ENCODE measurements at places on chromosomes 7 and 10.
A peak's percentile ranks its signal among the peaks of the same experiment; 100 is the strongest.

DNA sequence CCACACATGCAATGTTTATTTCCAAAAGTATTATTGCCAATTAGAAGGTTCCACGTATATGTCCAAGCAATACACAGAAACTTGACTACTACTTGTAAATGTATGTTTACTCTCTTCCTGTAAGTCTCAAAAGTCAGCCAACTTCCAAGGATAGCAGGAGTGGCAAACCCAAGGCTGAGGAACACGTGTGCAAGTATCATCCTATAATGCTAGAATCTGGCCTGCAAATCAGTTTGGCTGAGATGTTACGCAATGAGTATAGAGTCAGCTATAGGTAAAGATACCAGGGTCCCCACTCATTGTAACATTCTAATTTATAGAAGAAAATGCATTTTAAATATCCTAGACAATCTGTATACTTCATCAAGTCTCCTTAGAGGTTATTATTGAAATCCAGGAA, 34.7 kb downstream of the CYTH3 start:
- no peak for DNase-seq

- no peak for DNase-seq
Measured at GRCh38 chr10:49300140-49300974, 1.4 kb downstream of the C10orf71 start.

GRCh38 chr10:14953424-14954000, 384 bp downstream of the DCLRE1C start:
- DNase-seq, result no peak

DNA sequence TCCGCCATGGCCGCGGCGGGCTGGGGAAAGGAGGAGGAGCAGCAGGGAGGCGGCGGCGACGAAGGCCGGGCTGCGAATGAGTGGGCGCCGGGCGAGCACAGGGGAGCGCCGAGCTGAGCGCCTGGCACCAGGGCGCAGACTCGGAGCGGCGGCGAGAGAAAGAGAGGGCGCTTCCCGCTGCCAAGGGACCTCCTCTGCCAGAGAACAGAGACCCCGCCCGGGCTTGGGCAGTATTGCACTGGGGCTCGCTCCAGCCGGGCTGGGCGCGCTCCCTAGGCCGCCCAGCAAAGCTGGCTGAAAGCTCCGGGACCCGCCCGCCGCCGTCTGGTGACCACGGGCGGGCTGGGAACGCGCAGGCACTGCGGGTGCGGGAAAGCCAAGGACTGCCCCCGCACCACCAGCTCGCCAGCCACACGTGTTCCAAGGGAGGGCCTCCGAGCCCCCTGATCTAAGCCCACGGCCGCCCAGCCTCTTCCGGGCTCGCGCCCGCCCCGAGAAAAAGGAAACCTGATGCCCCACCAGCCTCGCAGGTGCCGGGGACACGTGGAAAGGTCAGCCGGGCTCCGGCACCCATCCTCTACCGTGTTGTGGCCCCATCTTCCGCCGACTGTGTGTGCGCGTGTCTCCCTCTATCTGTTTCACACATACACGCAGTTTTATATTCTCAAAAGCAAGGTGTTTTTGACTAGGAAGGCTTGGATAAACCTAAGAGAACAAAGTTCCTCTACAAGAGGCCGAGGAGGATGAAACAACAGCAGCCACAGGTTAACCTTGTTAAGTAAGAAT, at the start of gene CCDC6:
Gene CCDC6 (minus strand): TSS at position 140 of the 786 bp plus-strand sequence. CDS start 132 bp downstream, at position 8.
- DNase-seq, result peak; percentile 81

DNA sequence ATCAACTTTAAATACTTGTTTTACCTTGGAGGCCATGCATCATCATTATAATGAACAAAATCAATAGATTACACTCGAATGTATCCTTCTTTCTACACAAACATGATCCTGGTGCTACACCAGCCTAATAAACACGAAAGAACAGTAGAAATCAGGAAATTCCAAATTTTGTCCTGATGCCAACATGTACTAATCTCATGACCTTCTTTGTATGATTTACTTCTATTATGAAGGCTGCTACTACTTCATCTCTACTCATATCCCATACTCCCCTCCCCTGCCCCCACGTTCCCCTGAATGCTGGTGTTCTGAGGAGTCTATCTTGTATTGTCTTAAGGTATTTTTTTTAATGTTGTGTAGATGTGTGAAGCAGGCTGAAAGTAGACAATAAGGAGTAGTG, 315.0 kb downstream of the CACNA2D1 start:
- DNase-seq, result no peak

GRCh38 chr7:124413029-124413428, 352.6 kb downstream of the GPR37 start:
- no peak for DNase-seq

GRCh38 chr10:73456187-73456890, 23.0 kb upstream of the MSS51 start:
- no peak for DNase-seq

- no peak for DNase-seq
Measured at GRCh38 chr10:131703541-131703940, 197.3 kb upstream of the PPP2R2D start.

DNA sequence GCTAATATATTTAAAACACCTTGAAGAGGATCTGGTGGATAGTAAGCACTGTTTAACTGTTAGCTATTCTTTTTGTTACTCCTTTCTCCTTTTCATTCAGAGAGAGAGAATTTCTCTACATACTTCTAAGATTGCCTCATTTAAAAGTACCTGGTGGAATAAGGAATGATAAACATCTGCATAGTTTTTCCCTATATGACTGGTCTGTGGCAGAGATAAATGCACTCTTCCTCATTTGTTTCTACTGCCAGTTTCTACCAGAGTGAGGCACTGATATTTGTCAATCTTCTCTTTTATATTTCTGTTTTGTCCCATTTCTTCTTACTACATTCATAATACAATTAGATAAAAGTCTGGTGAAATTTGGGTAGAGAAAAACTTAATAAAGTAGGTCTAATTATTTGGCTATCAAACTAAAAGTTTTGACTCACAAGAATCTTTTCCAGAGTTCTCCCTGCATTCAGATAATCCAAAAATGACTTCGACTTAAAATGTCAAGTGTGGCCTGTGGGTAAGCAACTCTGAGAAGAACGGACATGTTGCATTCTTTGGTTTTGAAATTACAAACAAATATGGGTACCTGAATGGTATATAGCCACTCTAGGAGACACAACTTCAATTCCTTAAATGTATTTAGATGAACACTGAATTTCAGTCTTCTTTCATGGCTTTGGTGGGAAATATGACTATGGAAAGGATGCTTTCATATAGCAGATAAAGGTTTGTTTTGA, 38.8 kb downstream of the RNLS start:
- DNase-seq, result no peak

GRCh38 chr7:112937651-112938415, 147.6 kb upstream of the TMEM168 start:
- DNase-seq, result no peak

DNA sequence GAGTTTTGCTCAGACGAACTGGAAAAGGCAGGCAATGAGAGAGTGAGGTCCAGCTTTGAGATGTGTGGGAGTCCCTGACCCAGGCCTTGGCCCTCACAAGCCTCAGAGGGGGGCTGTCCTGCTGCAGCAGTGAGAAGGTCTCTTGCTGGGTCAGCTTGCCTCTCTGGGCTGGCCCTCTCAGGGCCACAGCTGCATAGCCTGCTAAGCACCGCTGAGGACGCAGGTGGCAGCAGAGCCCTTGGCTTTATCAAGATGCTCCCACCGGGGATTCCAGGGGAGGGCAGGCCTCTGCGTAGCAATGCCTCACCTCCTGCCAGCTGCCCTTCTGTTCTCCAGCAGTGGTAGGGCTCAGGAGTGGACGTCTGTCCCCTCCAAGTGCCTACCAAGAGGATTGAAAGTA, 128.7 kb downstream of the COBL start:
- no peak for DNase-seq

DNA sequence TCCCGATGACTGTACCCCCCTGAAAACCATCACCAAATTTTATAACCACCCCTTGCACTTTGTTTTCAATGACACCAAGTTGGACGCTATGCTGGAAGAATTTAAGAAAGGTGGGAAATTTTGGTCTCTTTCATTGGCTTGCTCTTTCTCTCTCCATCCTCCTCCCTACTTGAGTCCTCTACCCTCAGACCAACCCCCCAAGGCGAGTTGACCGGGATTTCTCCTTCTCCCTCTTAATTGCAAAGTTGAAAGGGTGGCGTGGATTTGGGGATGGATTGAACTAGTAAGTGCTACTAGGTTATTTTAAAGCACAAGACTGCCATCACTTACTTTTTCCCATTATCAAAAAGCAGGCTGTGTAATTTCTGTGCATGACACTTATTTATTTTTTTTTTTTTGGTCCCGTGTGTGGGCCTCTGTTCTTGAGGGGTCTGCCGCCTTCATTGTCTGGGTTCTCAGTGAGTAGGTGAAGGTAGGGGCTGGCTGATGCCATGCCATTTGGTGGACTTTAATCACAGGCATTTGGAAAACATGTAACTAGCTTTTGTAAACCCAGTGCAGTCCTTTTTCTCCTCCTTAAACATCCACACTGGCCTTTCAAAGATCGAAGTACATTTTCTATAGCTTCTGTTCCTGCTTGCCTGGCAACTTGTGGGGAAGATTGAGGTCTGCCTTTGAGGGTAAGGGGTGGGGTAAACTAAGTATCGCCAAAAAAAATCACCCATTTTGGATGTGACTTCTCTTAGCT, 2.1 kb downstream of the CNNM2 start:
- no peak for DNase-seq

GRCh38 chr10:76202777-76203176, 771.4 kb downstream of the LRMDA start:
- no peak for DNase-seq

- DNase-seq, result no peak
Measured at GRCh38 chr7:106858618-106859532, 6.2 kb upstream of the PIK3CG start.

- no peak for DNase-seq
Measured at GRCh38 chr7:1966631-1967200, 266.0 kb downstream of the MAD1L1 start.

DNA sequence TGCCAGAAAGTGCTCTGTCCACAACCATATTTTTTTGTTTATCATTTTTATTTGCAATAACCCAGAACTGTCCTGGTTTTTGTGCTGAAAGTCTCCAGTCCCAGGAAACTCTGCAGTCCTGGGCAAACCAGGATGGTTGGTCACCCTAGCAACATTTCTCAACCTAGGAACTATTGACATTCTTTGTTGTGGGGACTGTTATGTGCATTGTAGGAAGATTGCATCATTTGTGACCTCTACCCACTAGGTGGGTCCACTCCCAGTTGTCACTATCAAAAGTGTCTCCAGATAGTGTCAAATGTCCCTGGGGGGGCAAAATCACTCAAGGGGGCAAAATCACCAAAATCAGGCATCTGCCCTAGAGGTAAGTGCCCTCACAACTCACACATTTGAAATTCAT, 14.0 kb upstream of the SRI start:
- DNase-seq, result no peak

- no peak for DNase-seq
Measured at GRCh38 chr7:110733221-110733620, 357.7 kb upstream of the LRRN3 start.

DNA sequence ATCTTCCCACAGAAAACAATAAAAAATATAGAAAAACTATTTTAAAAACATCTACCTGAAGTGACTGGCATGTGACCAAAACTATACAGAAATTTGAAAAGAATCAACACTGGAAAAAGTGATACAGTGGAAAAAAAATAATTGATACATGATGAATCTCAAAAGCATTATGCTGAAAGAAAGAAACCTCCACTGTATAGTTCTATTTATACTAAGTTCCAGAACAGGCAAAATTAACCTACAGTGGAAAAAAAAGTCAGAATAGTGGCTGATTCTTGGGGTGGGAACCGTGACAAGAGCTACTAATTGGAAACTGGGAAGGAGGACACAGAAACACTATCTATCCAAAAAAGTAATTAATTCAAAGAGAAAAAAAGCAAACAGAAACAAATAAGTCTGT, 14.9 kb downstream of the RTKN2 start:
- no peak for DNase-seq

- no peak for DNase-seq
Measured at GRCh38 chr10:100715445-100716385, 29.7 kb upstream of the PAX2 start.

- no peak for DNase-seq
Measured at GRCh38 chr7:28605427-28606085, 193.2 kb downstream of the CREB5 start.

DNA sequence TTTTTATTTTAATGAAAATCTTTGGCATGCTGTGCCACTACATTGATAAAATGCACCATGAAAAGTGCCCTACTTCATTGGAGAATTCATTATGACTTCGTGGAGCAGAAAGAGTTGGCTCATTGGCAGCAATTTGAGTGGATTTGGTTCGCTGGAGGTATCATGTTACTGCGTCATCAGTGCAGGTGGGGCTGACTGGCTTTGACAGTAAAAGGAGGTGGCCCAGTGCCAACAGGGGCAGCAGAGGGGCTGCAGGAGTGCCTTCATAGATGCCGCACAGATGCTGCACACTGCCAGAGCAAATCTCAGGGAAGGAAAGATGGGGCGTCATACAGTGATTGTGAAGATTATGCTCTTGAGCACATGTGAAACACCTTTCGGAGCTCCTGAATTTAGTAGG, 22.2 kb downstream of the FZD1 start:
- DNase-seq, result no peak

- peak; percentile 64 for DNase-seq
Measured at GRCh38 chr10:13347500-13348156, 465 bp downstream of the SEPHS1 start.

Data from T-helper 22 cell (primary cell).